Stimulated activated CD8-positive, alpha-beta memory T cell treated with anti-CD3 and anti-CD28 coated beads, Interleukin-4, amount 100 ng/mL, for 1 hour (primary cell): ENCODE measurements at places on chromosomes 12 and 14.

GRCh38 chr12:104551-105081, 38.0 kb downstream of the IQSEC3 start:
- no peak for DNase-seq

DNA sequence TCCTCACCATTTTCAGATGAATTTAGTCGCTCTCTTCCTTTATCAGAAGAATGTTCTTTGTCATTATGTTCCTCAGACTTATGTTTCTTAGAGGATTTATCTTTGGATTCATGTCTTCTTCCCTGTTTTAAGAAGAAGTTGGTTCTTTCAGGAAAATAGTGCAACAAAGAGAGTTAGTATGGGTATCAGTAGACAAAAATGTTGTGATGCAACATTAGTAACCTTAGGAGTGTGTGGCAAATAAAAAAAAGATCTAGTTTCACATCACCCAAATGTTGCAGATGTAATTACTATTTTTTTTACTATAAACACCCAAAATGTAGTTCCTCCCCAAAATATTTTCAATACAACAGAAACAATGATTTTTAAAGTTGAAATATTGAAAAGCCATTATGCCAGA, 7.8 kb downstream of the RSRC2 start:
- no peak for DNase-seq

- DNase-seq = no peak
These were observed 170.7 kb downstream of the ADCK1 start for GRCh38 chr14:77970646-77971045.

DNA sequence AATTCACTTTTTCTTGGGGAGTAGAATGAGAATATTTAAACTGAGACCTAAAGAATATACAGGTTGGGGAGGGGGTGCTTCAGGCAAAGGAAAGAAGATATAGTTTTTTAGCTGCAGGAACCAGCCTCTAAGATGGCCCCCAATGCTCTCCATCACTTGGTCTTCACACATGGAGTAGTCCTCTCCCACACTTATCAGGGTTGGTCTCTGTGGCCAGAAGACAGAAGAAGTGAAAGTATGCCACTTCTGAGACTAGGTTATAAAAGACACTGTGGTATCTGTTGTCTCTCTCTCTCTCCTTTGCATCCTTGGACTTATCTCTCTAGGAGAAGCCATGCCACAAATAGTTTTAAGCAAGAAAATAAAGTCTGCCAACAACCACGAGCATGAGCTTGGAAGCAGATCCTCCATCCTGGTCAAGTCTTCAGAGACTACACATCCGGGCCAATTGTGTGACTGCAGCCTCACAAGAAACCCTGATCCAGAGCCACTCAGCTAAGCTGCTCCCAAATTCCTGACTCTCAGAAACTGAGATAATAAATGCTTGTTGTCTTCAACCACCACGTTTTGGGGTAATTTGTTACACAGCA, 18.0 kb downstream of the PUS7L start:
- DNase-seq = no peak

DNA sequence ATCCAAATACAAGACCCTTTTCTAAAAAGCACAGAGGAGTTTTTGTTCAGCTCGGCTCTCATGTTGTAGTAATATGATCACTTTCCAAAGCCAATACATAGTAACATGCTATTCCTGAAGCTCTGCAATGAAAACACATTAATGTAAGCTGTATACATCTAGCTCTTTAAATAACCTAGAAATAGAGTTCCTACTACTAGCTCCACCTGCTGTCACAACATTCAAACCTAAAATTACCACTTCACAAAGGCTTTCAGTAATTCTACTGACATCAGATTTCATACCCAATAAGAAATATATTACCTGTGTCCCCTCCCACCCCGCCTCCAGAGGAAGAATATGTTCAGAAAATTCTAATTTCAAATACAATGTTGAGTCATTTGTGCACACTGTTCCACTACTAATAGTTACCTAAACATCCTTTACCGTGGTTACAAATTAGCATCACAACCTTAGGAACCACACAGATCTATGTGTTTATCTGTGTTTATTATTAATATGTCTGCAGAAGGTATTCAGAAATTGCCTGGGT, 17.8 kb downstream of the EFCAB11 start:
- no peak for DNase-seq

DNA sequence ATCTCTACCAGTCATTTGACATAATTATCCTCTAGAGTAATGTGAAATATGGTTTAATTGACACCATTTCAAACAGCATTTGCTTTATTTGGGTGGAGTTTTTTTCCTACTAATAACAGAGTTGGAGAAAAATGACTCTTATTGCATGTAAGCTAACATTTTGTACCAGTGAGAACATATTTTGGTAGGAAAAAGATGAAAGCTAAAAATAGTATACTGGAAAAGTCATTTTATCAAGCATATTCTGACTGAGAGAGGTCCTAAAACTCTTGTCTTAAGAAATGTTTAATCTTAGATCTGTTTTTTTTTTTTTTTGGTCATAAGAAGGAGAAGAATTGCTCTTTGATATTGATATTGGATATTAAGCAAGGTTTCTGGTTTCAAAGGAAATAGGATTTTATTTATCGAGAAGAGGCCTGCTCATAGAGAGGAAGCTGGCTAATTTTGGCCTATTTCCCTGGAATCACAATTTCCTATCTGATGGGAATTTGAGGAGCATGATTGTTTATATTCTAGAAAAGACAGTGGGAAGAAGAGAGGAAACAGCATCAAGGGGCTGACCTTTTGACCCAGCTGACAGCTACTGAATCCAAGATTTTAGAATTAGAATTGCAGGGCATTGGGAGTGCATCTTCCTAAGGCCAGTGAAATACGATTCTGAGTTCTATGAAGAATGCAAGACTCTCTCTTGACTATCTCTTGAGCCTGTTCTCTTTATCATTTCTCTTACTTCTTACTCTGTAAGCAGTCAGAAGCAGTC, 19.4 kb downstream of the OTOGL start:
- DNase-seq = no peak
